ENCODE measurements at places on chromosomes 1 and 21.

DNA sequence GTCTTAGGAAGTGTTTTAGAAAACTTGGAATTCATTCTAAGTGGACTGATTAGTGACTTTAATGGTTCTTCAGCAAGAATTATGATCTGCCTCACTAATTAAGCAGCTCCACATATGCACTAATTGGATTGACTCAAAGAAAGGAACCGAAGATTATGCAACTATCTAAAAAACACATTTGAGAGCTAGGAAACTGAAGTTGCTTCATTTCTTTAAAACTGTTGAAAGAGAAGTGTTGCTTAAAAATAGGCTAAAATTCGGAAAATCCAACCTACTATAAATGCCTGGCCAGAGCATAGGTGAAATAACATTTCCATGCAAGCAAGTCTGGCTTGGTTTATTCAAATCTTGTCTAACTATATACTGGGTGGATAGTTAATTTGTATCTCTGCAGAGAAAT, 502.9 kb upstream of the ZRANB2 start:
- DNase-seq, result no peak

- no peak for DNase-seq
Observed at GRCh38 chr1:215474940-215475339, 92.2 kb upstream of the KCTD3 start.

- DNase-seq, result no peak
Observed at GRCh38 chr1:32749332-32749731, 46.8 kb upstream of the SYNC start.

DNA sequence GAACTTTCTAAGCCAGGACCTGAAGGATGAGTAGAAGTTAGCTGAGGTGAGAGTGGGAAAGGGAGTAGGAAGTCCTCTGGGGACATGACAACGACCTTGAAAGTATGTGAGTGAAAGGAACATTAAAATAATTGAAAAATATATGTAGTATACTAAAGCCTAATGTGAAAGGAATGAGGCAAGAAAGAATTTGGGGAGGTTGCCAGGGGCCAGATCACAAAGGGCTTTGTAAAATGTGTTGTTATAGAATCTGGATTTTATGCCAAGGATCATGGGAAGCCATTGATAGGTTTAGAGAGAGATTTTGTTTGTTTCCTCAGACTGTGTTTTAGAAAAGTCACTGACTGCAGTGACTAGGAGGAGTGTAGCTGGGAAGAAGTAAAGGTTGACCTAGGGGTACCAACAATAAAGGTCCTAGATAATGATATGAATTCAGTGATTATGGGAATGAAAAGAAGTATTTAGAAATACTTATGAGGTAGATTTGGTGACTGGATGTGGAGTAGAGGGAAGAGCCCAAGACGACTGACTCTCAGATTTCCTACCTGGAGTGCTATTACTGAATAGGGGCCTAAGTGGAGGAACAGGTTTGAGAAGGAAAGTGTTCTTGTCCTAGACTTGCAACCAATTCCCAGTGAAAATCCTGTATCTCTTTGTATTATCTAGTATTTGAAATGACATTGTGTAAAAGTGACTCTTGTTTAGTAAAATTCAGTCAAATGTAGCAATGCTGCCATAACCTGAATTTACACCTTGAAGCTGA, 179.8 kb downstream of the PHTF1 start:
- DNase-seq, result no peak

DNA sequence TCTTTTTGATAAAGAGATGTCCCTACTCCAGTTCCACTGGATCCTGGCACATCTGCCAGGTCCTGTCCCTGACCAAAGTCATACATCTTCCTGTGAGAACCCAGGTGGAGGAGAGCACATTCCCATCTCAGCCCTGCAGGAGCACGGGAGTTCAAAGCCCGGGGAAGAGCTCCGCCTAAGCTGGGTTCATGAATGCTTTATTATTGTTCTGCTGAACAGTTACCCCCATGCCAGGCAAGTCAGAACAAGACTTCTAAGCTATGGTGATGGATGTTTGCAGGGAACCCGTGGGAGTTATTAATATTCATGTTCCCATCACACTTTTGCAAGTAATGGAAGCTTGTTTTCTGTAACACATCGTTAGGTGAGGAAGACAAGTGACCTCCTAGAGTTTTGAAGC, 62.9 kb downstream of the SEC16B start:
- DNase-seq, result no peak

DNA sequence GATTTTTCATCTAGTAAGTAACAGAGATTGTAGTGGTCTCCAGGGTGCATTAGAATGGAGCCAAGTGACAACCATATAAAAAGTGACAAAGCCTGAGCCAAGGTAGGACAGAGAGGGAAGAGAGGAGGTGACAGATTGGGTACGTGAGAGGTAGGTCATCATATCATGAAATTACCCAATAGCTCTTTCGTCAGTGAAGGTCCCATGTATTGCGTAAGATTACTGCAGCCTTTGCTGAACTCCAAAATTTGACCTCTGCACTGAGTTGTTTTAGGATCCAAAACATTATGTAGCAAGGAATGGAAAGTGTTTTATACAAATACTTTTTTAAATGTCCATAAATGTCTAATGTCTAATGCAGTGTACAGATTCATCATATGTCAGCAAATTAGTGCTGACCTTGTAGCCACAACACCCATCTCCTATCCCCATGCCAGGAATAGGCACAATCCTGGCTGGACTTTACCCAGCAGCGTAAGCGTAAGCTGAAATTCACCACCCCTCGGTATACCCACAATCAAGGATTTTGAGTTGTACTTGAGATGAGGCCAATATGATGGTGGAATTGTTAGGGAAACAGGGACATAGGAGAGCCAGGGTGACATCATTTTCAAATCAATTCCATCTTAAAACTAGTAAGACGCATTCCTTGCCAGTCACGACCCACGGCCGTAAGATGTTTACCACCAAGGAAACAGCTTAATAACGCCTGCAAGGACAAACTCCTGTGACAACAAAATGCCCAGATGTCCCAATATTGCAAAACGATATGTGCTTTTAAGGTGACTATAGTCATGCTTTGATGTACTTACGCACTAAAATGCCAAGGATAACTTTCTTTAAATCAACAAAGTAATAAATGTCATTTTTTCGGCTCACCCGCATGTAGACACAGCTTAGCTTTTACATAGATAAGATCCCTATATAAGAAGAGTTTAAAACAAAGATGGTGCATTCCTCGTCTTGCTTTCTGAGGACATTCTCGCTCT, 38.1 kb upstream of the GREM2 start:
- DNase-seq, result no peak

GRCh38 chr1:5815211-5815610, 177.0 kb downstream of the NPHP4 start:
- DNase-seq, result no peak

DNA sequence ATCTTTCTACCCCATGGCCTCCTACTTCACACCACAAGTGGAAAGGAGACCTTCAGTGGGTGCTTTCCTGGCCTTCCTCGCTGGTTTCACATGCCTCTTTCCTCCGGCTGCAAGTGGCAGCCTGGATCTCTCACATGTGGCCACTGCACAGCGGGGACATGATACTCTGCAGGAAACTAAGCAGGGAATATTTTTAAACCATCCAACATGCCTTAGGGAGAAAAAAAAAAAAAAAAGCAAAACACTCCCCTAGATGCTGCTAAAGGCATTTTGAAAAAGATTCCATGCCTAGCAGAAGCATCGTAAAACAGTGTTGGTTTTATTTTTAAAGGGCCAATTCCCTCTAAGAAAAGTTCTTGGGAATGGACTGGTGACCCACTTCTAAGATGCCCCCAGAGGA, 12.2 kb upstream of the GJA5 start:
- no peak for DNase-seq

GRCh38 chr1:56081736-56082135, 497.6 kb downstream of the PLPP3 start:
- DNase-seq, result no peak

DNA sequence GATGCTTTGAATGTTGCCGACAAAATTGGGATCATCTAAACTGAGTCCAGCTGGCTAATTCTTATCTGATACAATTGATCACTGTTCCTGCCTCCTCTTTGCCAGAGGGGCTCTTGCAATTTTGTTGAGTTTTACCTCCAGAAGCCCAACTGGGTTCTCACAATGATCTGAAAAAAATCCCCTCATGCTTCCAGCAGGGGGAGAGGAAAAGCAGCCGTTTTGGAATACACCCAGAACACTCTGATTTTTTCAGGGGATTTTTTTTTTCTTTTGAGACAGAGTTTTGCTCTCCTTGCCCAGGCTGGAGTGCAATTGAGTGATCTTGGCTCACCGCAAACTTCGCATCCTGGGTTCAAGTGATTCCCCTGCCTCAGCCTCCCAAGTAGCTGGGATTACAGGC, 13.9 kb upstream of the RERE start:
- DNase-seq, result no peak

DNA sequence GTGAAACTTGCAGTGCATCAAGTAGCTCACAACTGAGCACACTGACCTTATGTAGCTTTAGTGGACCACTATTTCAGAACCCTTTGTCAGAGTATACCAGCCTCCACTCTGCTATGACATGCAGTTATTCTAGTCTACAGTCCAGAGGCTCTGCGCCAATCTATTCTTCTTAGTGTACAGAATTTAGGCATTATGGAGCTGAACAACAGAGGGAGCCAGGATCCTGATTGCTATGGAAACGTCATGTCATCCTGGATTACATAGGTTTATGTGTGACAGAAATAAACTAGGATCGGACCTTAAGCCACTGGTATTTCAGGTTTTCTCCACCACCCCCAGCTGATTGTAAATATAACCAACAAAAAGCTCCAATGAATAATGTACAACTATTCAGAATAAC, 48.1 kb upstream of the EEIG2 start:
- no peak for DNase-seq

DNA sequence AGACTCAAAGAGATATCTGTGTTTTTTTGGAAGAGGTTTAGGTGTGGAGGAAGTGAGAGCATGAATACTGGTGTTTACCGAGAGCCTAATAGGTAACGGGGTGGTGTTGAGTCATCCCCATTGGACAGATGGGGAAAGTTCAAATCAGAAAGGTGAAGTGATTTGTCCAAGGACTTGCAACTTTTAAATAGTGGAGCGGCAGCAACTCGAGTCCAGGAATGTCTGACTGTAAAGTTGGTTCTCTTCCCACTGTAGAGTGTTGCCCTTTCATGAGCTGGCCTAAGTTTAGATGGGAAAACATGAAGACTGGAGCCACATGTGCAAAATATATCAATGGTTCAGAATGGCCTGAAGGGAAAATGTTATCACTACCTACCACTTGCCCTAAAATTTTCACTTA, 125.7 kb downstream of the LYPLAL1 start:
- no peak for DNase-seq

GRCh38 chr1:205109269-205109668, 12.5 kb downstream of the RBBP5 start:
- no peak for DNase-seq

- DNase-seq, result no peak
Observed at GRCh38 chr1:176183618-176184017, 23.5 kb downstream of the COP1 start.

DNA sequence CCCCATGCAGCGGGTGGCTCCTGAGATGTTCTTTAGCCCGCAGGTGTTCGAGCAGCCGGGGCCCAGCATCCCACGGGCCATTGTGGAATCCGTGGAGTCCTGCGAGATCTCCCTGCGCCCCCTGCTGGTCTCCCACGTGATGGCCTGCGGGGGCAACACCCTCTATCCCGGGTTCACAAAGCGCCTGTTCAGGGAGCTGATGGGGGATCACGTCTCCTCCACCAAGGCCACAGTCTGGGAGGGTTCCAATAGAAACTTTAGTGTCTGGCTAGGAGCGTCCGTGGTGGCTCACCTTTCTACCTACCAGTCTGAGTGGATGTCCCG, 71.0 kb downstream of the ACTL8 start:
- no peak for DNase-seq

GRCh38 chr1:100250807-100251206, 1.2 kb upstream of the DBT start:
- no peak for DNase-seq

- no peak for DNase-seq
Observed at GRCh38 chr1:12344596-12345349, 114.9 kb downstream of the VPS13D start.

GRCh38 chr1:155062151-155062686, 1.3 kb upstream of the EFNA4 start:
- no peak for DNase-seq

DNA sequence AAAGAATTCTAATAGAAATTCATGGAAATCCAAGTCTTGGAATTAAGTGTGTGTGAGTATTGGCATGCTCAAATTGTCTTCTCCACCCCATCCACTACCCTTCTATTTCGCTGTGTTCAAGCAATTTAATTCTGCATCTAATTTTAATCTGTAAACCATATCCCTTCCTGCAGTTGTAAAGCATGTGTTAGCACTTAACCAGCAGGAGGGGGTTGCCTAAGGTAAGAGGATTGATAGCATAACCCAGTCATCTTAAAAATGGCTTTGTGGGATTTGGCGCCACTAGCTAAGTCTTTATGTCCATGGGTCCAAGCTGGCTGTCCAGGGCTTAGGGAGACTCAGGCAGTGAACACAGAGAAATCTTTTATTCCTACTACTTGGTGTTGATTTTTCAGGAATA, 210.3 kb downstream of the PTPRC start:
- no peak for DNase-seq

DNA sequence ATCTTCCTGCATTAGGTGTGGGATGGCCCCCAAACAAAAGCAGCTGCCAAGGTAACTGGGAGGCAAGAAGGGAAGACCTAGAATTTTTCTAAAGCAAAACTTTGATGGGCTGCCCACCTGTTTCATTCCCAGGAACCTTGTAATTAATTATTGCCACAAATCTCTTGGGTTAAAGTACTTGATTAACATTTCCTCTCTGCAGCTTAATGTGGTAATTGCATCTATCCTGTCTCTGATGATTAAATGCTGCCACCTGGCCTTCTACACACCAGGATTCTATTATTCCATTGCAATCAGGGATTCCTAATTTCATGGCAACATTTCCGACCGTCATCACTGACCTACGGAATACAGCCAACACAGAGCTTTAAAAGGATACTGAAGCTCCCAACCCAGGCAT, 68.3 kb upstream of the RC3H1 start:
- DNase-seq, result no peak

DNA sequence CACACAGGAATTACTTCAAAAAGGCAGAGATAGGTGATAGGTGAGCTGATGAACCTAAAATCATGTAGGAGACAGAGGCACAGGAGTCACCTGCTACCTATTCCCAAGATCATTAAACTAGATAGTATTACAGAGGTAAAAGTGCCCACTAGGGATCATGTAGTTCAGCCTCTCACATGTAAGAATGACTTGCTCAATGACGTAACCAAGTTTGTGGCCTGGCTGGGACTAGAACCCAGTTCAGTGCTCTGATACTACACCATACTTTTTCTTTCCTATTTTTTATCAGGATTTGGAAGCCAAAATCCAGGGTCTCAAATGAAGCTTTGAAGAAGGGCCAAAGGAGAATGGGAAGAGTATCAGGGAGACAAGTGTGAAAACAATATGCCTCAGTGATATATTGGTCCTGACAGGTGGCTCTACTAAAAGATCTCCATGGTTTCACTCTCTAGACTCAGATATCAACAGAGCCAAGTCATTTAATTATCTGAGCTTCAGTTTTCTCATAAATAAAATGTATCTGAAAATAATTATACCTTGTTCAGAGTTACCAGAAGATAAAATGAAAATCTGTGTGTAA, 87.3 kb upstream of the SLFNL1 start:
- no peak for DNase-seq
